ENCODE measurements at places on chromosomes 16 and 17. TPM values are rescaled to one million over a fixed set of nuclear protein-coding genes. Genes with fewer than 3 reads are reported as not detected.

DNA sequence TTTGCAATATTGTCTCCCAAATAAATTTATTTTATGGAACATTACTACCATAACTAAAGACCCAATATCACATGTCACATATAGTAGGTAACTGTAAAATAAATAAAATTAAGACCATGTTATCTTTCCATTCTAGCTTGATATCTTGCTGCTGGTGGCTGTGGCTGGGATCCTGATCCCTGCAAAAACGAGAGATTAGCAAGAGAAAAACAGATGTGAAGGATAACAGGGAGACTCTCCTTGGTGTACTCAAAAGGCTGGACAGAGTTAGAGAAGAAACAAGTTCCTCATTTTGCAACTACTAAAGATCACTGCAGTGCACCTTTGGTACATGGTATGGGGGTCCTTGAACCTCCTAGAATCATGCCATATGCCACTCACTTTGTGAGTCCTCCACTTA lies 49.7 kb downstream of the ARHGAP27 start:
- DNase-seq, result no peak

GRCh38 chr17:73962308-73962707 lies 241.2 kb upstream of the RPL38 start:
- no peak for DNase-seq

DNA sequence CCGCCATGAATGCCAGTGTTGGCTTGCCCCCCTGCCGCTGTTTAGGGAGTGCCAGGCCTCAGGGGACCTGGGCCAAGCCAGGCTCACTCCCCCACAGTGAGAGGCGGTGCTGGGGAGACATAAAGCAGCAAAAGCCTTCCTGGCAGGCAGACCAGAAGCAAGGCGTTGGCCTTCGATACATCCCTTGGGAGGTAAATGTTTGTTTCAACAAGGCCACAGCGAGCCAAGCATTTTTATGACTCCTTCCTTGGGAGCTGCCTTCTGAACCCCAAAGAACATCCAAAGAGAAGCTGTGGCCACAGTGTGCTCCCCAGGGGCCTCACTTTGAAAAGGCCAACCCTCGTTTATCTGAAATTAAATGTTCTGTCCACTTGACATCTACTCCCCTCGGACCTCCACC lies 119.7 kb upstream of the CIBAR2 start:
- no peak for DNase-seq

Gene GPR179
- 0.07 TPM for total RNA-seq

Gene MYLK3
- 203 TPM for total RNA-seq

- no peak for DNase-seq
Measured at GRCh38 chr17:80485846-80486245, 9.4 kb upstream of the NPTX1 start.

DNA sequence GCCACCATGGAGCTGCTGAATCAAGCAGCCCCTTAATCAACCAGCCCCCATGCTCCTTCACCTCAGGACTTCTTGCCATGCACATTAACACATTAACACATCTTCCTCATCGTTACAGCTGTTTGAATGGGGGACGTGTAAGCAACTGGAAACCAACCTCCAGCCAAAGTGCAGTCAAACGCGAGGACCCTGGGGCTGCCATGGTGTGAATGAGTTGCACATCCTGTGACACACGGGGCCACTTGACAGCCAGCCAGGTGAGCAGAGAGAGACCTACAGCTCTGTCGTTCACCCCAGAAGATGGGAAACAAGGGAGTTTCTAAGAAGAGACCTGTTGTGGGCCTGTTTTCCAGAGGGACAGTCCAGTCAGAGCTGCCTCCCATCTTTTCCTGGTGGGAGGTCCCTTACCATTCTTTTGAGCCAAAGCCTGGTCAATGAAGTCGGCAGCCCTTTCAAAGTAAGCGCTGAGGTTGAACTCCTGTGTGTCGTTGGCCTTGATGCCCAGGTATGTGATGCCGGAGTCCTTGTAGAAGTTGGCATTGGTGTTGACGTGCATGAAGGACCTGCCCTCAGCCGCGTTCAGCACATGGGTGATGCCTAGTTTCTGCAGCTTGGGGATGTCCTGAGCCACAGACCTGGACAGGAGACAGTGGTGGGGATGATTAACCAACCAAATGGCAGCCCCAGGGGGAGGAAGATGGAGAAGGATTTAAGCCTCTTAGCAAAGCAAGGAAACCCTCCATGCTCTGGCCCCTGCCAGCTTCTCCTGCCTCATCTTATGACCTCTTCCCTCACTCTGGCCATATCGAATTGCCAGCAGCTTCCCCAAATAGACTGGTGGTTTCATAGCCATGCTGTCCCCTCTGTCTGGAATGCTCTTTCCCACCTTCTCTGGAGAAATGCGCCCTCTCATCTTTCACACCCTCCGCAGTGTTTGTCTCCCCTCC lies 4.2 kb downstream of the DUSP3 start:
- no peak for DNase-seq

Gene RAMP2
- total RNA-seq, result 16.2 TPM
